ENCODE measurements at places on chromosomes 4 and X. TPM values are rescaled to one million over a fixed set of nuclear protein-coding genes. Genes with fewer than 3 reads are reported as not detected.

The SHISA3 gene
- not detected for total RNA-seq

The PCSK1N gene
- 0.89 TPM for total RNA-seq

The HTT gene
- total RNA-seq = 132 TPM

The CXCL1 gene
- total RNA-seq = not detected

The TCEANC gene
- total RNA-seq = 13.4 TPM

The NPY5R gene
- total RNA-seq = not detected

The SEC24B gene
- total RNA-seq = 43.9 TPM

The NAA11 gene
- not detected for total RNA-seq

The CCDC149 gene
- 0.14 TPM for total RNA-seq

The RPS6KA6 gene
- total RNA-seq = not detected

The GABRQ gene
- total RNA-seq = not detected

The CCSER1 gene
- 1.1 TPM for total RNA-seq

The GPC3 gene
- not detected for total RNA-seq

The FBXO8 gene
- 12.3 TPM for total RNA-seq

The HMGB2 gene
- 145 TPM for total RNA-seq

The MAGEA9B gene
- not detected for total RNA-seq

The GDI1 gene
- total RNA-seq = 140 TPM

The CENPE gene
- 2.7 TPM for total RNA-seq

The MAGED2 gene
- 57.8 TPM for total RNA-seq

The GPR119 gene
- total RNA-seq = not detected

The GJB1 gene
- total RNA-seq = not detected

The EOLA2 gene
- total RNA-seq = 94.9 TPM

The RNF150 gene
- total RNA-seq = 0.09 TPM

The F8 gene
- 4.6 TPM for total RNA-seq

The GYG2 gene
- not detected for total RNA-seq

The GPR82 gene
- 1.3 TPM for total RNA-seq

The OFD1 gene
- 62.8 TPM for total RNA-seq

The MAP7D3 gene
- total RNA-seq = 5.7 TPM

The SLC25A43 gene
- 5.4 TPM for total RNA-seq

The NWD2 gene
- not detected for total RNA-seq

The COL4A6 gene
- total RNA-seq = not detected

The UGT2B7 gene
- total RNA-seq = not detected

The ETDA gene
- not detected for total RNA-seq

The CLNK gene
- 1.0 TPM for total RNA-seq

The MAGEA10 gene
- total RNA-seq = not detected

The CXCR3 gene
- total RNA-seq = 13.7 TPM

The DAPP1 gene
- total RNA-seq = 6.8 TPM

The SLC9A7 gene
- 0.75 TPM for total RNA-seq

The GSX2 gene
- not detected for total RNA-seq

The GLUD2 gene
- total RNA-seq = not detected

The PRRG3 gene
- not detected for total RNA-seq

The TSPAN5 gene
- total RNA-seq = 11.4 TPM

The TNIP3 gene
- total RNA-seq = 2.5 TPM

The REPS2 gene
- total RNA-seq = 0.59 TPM

The MYOZ2 gene
- total RNA-seq = not detected

The SSX1 gene
- not detected for total RNA-seq

The JAKMIP1 gene
- 16.4 TPM for total RNA-seq

The SASH3 gene
- 356 TPM for total RNA-seq

The FOXR2 gene
- not detected for total RNA-seq

The PPP2R2C gene
- not detected for total RNA-seq

The LGI2 gene
- total RNA-seq = not detected
